ENCODE measurements at places on chromosomes 1 and 21. TPM values are rescaled to one million over a fixed set of nuclear protein-coding genes. Genes with fewer than 3 reads are reported as not detected.

GRCh38 chr1:245707941-245708340 lies 553.2 kb downstream of the KIF26B start:
- H3K36me3 ChIP-seq: no peaks in the 10 kb centered on the region
- H3K4me1 ChIP-seq: peaks cover 3% of the 10 kb centered on the region
- H3K4me3 ChIP-seq: no peak overlapping the region
- DNase-seq: no peak
- H3K27me3 ChIP-seq: no peaks in the 10 kb centered on the region
- no peak overlapping the region for H3K27ac ChIP-seq

DNA sequence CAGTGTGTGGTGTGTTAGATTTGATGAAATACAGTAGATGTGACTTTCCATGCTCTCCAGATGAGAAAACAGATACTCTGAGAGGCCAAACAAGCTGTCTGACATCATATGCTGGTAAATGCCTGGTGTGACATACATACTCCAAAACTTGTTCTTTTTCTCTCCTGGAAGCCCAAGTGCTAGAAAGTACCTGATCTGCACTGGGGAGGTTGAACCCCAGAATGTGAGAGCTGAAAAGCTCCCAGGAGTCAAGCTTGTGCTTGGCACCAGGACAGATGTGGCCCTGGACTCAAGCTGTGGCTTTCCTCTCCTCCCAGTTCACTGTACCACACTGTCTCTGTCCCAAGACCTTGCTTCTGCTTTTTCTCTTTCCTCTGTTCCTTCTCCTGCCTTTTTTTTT lies 389.0 kb upstream of the USP24 start:
- H3K27ac ChIP-seq: no peak overlapping the region
- DNase-seq: no peak
- H3K4me3 ChIP-seq: no peak overlapping the region
- no peaks in the 10 kb centered on the region for H3K36me3 ChIP-seq

The IL12RB2 gene
- total RNA-seq: not detected

GRCh38 chr1:24301785-24302175 lies 17.4 kb upstream of the GRHL3 start:
- no peaks in the 10 kb centered on the region for H3K36me3 ChIP-seq
- DNase-seq: peak; percentile 12
- peaks cover 18% of the 10 kb centered on the region for H3K27me3 ChIP-seq
- no peak overlapping the region for H3K4me3 ChIP-seq

GRCh38 chr1:153800516-153800915 lies 25.3 kb downstream of the SLC27A3 start:
- H3K27me3 ChIP-seq: no peaks in the 10 kb centered on the region
- no peak overlapping the region for H3K4me3 ChIP-seq
- DNase-seq: no peak
- no peak overlapping the region for H3K27ac ChIP-seq
- peaks cover 2% of the 10 kb centered on the region for H3K4me1 ChIP-seq
- H3K36me3 ChIP-seq: no peaks in the 10 kb centered on the region

DNA sequence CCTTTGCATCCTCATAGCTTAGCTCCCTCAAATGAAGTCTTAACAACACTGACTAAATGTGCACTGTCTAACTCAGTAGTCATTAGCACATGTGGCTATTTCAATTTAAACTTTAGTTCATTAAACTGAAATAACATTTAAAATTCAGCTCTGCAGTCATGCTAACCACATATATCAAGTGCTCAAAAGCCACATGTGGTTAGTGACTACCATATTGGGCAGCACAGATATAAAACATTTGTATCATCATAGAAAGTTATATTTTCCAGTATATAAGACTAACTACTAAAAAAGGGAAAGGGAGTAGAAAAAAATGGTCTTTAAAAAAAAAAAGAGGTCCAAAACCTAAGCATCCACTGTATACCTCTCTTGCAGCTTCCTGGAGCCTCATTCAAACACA lies 64.1 kb downstream of the SETD4 start:
- no peak overlapping the region for H3K4me3 ChIP-seq
- no peaks in the 10 kb centered on the region for H3K27me3 ChIP-seq
- H3K36me3 ChIP-seq: no peaks in the 10 kb centered on the region
- H3K27ac ChIP-seq: no peak overlapping the region

The HPDL gene
- total RNA-seq: 0.17 TPM

Measured in fibroblast of lung (primary cell).